Left ventricle myocardium superior (tissue), 1 donor: ENCODE measurements at places on chromosomes 3 and 15. TPM values are rescaled to one million over a fixed set of nuclear protein-coding genes. Genes with fewer than 3 reads are reported as not detected.

- DNase-seq = no peak
Measured at GRCh38 chr3:30518181-30518864, 88.1 kb upstream of the TGFBR2 start.

Gene IL20RB
- 0.12 TPM for total RNA-seq

DNA sequence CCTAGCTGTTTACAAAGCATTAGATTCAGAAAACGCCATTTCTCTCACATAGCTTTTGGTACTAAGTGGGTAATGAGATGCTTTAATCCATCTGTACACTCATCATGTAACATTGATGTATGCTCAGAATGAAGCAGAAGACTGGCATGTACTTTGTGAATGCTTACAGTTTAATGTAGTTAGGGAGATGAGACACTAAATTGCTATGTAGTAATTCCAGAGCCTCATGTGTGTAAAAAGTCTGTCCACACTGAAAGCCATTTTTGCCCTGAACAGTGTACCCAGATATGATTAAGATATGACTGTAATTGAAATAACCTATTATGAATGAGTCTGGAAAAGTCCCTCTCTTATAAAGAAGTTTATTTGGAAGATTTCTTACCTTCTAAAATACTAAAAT, 66.5 kb downstream of the ARMC8 start:
- no peak for DNase-seq

Gene C3orf22
- not detected for total RNA-seq

DNA sequence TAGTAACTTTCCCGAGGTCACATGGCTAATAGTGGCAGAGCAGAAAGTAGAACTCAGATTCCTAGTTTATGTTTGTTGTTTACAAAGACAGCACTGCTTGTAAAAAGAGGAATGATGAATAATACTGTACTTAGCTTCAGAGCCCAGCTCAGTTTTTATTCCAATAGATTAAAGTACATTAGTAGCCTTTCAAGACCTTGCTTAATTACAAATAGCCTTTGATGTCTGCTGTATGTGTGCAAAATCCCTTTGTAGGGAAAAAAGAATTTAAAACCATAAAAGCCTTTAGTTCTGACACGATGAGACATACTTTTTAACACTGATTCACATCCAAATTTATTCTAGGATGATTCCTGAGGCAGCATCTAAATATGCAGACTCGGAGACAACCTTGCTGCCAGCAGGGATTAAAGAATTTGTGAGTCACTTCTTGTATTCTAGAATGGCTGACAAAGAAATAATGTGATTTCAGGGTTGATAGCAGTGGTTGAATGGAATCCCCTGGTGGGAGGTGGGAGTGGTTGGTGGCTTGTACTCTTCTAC, 324.2 kb upstream of the TGFBR2 start:
- no peak for DNase-seq

Gene PRR20G
- total RNA-seq = not detected

Gene GJD2
- total RNA-seq = not detected

DNA sequence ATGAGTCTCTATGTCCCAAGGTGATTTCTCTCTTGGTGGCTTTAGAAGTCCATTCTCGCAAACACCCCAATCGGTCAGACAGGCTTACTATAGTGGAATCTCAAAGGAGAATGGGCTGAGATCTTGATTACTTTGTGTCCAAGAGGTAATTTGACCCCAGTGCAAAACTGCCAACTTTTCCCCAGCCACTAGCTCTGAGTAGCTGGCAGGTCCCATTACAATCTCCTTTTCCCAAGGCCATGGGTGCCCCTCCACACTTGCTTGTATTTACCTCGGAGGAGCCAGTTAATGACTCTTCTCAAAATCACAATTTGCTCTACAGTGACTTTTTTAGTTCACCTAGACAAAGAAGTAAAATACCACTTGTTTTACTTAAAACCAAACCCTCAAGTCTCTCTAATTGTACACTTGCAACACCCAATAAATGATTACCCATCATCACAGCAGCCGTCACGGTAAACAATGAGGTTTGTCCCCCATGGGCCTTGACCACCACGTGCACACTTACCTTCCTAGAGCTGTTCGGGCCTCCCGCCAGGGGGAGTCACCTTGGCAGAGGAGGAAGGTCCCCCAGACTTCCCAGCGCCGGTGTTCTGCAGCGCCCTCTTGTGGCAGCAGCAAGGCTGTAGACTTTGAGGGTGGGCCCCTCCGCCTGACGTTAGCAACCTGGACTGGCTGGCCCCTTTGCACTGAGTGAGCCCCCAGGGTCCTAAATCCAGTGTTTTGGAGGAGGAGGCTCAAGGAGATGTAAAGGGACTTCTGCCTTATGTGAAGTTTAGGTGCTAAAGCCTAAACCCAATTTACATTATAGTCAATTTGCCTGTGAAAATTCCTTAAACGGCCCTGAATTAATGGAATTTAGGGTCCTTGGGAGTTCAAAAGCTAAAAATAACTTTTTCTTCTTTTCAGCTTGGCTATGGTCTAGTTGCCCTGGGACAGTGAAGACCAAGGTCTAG, 18.7 kb upstream of the HDAC11 start:
- DNase-seq = peak; percentile 59

GRCh38 chr3:48990636-48991469, 812 bp downstream of the P4HTM start:
- DNase-seq = peak; percentile 43

GRCh38 chr15:38503496-38503895, 49.6 kb downstream of the FAM98B start:
- no peak for DNase-seq

Gene USP19
- total RNA-seq = 64.6 TPM

DNA sequence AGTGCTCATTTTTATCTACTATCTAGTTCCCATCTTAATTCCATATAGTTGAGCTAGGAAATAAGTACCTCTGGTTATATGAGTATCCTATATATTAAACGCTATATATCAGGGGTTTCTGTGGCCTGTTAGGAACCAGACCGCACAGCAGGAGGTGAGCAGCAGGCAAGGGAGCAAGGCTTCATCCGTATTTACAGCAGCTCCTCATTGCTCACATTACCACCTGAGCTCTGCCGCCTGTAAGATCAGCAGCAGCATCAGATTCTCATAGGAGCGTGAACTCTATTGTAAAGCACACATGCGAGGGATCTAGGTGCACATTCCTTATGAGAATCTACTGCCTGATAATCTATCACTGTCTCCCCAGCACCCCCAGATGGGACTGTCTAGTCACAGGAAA, 23.0 kb downstream of the GSK3B start:
- DNase-seq = no peak

Gene FSIP1
- 1.0 TPM for total RNA-seq

DNA sequence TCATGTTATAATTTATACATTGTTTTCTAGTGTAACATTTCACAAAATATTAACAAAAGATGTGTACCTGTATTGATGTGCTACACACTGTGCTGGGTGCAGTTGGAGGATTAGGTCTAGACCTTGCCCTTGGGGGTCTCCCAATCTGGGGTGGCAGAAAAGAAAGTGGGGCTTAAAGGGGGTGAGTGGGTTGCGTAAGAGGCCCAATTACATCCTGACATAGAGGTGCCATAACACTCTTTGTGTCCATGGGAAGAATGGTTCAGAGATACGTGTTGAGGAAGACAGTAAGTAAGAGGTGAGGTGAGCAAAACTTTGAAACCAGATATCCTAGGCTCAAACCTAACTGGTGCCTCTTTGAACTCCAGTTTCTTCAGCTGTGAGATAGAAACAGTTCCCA, 31.0 kb downstream of the DLEC1 start:
- DNase-seq = no peak

Gene A4GNT
- total RNA-seq = not detected

DNA sequence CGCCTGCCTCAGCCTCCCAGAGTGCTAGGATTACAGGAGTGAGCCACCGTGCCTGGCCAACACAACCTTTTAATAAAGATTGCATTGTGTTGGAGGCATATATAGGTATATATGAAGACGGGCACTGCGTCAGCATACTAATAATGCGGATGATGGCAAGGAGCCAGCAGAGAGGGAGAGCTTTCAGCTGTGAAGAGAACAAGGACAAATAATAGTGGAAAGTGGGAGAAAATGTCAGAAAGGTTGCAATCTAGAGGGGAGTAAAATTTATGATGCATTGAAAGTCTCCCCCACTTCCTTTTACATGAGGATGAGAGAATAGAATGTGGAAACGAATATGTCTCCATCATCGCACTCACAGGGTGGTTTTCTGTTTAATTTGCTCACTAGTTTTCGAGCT, 170.5 kb upstream of the TBL1XR1 start:
- no peak for DNase-seq

Gene PLCL2
- 76.9 TPM for total RNA-seq

GRCh38 chr15:68578175-68578979, 416 bp upstream of the CORO2B start:
- peak; percentile 90 for DNase-seq

Gene CAMKV
- not detected for total RNA-seq

GRCh38 chr3:24145481-24145880, 200.4 kb downstream of the NR1D2 start:
- no peak for DNase-seq

Gene ULK4
- 1.5 TPM for total RNA-seq

DNA sequence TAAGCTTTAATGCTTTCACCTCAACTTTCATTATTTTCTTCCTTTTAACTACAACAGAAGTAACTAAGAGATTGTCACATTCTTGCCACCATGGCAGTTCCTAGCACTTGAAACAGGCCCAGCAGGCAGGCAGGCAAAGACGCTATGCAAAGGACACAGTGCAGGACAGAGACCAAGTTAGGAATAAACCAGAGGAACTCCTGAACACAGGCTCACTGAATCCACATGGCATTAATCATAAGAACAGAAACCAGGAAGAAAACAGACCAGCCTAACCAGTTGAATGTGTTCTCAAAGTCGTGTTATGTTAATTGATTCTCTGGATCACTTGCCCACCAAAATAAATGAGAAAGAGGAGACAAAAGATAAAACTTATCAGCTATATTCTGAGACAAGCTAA, 397.6 kb downstream of the TBL1XR1 start:
- no peak for DNase-seq

- no peak for DNase-seq
Measured at GRCh38 chr3:49869525-49870126, at the start of gene CAMKV. Gene CAMKV (minus strand): TSS chr3:49869906. CDS start chr3:49862388, 7,518 bp downstream.

DNA sequence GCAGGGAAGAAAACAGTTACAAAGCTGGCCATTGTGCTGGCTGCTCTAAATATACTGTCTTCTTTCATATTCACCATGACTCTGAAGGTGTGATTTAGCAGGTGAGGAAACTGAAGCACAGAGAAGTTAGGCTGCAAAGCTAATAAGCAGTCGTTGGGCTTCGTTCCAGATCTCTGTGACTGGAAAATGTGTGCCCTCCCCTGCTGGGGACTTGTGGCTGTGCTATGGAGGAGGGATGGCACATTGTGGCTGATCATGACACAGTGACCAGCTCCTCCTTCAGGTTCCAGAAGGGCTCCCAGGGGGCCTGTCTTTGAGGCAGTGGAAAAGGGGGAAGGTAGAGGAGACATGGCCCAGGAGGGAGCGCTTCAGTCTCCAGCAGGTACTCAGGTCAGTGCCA, 19.2 kb downstream of the PXK start:
- no peak for DNase-seq

Gene NRROS
- 2.3 TPM for total RNA-seq

GRCh38 chr15:48384616-48385015, 53.4 kb downstream of the DUT start:
- no peak for DNase-seq

Gene ALG1L2
- not detected for total RNA-seq

GRCh38 chr3:25038922-25039321, 389.1 kb upstream of the RARB start:
- no peak for DNase-seq

Gene GOLGA6A
- not detected for total RNA-seq

GRCh38 chr15:87419344-87419743, 837.2 kb downstream of the NTRK3 start:
- DNase-seq = no peak

DNA sequence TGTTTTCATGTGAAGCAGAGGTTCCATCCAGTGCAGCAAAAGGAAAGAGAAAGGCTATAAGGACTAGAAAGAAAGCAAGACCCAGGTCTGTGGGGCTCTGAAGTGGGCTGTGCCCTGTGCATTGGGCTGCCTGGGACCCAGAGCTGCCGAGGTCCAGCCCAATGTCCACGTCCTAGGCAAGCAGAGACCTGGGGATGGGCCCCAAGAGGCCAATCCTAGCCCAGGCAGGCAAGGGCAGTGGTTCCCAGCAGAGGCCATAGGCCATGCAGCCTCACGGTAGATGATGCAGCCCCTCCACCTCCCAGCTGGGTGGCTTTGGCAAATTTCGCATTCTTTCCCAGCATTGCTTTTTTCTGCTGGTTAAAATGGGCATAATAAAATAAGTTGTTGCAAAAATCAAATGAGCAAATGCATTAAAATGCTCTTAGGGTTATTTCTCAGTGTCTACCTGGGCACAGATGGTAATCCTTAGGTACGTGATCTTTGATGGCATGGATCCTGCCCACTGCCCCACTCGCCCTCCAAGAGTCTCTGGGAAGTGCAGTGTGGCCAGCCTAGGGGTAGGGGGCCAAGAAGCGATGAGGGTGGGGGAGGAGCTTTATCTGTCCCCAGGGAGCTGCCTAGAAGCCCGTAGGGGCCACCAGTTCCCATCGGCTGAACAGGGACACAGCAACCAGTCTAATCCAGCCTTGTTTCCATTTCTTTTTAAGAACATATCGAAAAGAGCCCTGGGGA, 22.3 kb upstream of the GP9 start:
- no peak for DNase-seq
